ENCODE measurements at places on chromosomes 7 and 10.

GRCh38 chr10:97207131-97207530, 21.4 kb upstream of the SLIT1 start:
- no peak for DNase-seq

GRCh38 chr10:71708301-71708703, 11.3 kb downstream of the C10orf105 start:
- no peak for DNase-seq

- peak; percentile 98 for DNase-seq
Observed at GRCh38 chr7:48084727-48085432, 4.2 kb upstream of the UPP1 start.

DNA sequence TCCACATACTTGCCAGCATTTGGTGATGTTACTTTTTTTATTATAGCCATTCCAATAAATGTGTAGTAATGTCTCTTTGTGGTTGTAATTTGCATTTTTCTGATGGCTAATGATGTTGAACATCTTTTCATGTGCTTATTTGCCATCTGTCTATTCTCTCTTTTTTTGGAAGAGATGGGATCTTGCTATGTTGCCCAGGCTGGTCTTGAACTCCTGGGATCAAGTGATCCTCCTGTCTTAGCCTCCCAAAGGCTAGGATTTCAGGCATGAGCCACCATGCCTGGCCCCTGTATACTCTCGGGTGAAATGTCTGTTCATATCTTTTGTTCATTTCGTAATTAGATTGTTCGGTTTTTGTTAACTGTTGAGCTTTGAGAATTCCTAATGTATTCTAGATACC, 3.4 kb downstream of the OGDH start:
- DNase-seq = no peak

DNA sequence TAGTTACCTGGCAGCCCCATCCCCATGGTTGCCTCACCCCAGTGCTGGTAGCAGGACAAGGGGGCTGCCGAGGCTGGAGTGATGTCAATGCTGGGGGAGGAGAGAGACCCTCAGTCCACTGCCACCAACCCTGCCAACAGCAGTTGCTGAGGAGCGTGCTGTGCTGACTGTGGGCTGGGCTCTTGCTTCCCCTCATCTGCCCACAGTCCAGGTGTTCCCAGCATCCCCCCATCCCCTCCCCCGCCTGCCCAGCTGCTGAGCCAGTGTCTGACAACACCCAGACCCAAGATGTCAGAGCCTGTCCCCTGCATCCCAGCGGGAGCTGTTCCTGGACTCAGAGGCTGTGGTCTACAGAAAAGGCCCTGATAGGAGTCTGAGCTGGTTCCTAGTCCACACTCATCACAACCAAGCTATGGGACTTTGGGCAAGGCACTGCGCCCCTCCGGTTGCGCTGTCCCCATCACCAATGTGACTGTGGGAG, 14.6 kb upstream of the PSAP start:
- no peak for DNase-seq

DNA sequence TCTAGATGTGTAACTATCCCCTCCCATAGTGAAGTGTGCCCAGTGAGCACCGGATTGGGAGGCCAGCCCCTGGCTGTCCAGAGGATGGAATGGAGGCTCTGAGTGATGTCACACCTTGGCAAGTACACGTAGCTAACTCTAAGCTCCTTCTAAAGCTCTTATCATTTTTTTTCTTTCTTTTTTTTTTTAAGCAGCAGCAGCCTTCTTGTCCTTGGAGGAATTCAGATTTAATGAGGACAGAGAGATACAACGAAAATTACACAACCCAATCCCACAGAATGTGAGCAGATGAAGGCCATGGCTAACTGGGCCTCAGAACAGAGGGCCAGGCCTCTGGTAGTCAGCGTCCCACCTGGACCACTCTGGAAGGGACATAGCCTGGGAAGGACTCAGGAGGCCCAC, 11.3 kb downstream of the TNS3 start:
- DNase-seq = no peak

DNA sequence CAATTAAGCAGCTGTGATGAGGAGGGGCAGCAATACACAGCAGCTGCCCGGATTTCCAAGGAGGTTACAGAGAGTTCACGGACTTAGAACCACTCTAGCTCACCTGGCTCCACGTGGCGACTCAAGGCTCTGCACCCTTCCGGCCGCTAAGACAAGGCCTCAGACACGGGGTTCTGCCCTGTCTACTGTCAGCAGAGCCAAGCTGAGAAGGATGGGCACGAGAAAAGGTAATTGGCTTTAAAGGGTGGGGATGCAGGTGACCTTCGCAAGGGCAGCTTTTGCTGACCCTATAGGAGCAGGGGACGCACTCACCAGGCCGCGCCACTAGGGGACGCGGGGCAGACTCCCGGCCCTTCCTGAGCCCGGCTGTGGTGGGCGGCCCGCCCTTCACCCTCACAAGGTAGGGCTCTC, 152.4 kb downstream of the KIF20B start:
- DNase-seq = no peak

- DNase-seq = no peak
Observed at GRCh38 chr10:116524736-116525135, 21.0 kb upstream of the PNLIP start.

GRCh38 chr10:22317771-22318565, 1.8 kb downstream of the COMMD3 start:
- no peak for DNase-seq

DNA sequence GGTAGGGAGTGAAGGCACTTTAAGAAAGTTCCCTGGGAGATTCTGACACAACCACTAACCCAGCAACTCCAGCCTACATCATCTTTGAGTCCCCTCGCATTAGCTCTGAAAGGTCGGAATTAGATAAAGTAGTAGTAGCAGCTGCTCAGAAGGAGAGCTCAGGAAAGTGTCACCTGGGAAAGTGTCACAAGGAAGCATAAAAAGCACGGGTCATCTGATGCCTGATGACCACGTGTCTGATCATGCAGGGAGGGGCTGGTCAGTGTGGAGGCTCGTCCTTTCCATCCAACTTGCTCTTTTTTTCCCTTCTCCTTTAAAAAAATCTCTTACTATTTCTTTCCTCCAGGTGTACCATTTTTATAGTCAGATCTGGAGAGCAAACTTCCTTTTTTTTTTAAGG, 47.1 kb upstream of the PDCD4 start:
- DNase-seq = no peak

GRCh38 chr10:77348751-77349150, 288.9 kb downstream of the KCNMA1 start:
- DNase-seq = no peak

DNA sequence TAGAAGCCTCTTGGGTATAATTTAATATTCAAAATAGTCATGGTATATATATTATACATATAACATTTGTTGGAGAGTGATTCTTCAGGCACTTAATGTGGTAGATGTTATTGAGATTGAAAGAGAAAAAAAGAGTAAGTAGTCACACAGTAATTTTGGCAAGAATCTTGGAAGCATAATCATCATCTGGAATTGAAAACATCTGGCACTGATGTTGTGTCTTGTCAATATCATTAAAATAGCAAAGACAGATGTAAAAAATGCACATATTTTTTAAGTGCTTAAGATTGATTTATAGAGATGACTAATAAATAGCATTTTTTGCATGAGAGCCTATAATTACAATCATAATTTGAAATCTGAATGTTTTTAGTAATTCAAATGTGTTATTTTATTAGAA, 9.5 kb downstream of the SEMA3D start:
- no peak for DNase-seq

GRCh38 chr7:114297121-114297520, 117.5 kb upstream of the FOXP2 start:
- no peak for DNase-seq

- DNase-seq = no peak
Observed at GRCh38 chr10:99981581-99982199, 28.1 kb downstream of the DNMBP start.

GRCh38 chr7:25652366-25652765, 424.1 kb upstream of the NPVF start:
- no peak for DNase-seq

- DNase-seq = no peak
Observed at GRCh38 chr7:53191191-53191695, 155.8 kb downstream of the POM121L12 start.

GRCh38 chr7:48634116-48634632, 290.2 kb upstream of the CDC14C start:
- DNase-seq = no peak

GRCh38 chr10:110643653-110644597, at the start of gene RBM20:
Gene RBM20 (plus strand): TSS chr10:110644336. CDS start chr10:110644455, 119 bp downstream.
- peak; percentile 21 for DNase-seq

DNA sequence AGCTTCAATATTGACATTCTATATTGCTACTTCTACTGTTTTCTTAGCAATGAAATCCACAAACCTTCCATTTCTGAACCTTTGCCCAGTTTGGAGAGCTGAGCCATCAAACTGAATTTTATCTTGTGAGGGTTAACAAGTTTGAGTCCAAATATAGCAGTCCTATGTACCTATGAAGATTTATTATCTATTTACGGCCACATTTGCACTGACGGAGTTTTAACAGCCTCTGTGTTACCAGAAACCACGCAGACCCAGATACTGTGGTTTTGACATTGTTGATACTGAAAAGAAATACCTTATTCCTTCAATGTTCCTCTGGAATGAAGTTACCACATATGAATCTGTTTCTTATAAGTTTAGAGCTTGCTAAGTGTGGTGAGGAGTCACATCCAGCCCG, 172.6 kb downstream of the FGFR2 start:
- DNase-seq = no peak

- no peak for DNase-seq
Observed at GRCh38 chr10:6783471-6783870, 203.4 kb upstream of the PRKCQ start.

- DNase-seq = no peak
Observed at GRCh38 chr7:50766849-50767207, 15.9 kb downstream of the GRB10 start.

DNA sequence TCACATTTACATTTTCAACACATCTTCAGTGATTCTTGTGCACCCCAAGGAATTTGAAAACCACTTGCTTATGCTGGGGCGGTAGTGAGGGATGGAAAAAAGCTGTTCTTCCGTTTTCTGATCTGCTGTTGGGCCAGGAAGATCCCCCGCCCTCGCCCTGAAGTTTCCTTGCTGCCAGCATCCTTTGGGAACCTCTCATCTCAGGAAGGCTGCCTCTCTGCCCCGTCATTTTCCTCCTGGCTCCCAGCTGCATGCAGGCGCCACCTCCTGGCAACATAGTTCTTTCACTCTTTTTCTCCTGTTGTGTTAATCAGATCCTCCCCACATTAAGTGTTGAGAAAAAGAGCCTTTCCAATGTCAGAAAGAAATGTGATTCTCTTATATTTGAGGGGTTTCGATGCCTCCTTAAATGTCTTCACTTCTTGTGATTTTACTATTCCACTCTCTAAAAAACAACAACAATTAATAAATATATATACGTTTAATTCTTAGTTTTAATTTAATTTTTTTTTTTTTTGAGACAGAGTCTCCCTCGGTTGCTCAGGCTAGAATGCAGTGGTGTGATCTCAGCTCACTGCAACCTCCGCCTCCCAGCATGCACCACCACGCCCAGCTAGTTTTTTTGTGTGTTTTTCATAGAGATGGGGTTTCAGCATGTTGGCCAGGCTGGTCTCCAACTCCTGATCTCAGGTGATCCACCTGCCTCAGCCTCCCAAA, 122.9 kb downstream of the RALA start:
- DNase-seq = peak; percentile 80

- no peak for DNase-seq
Observed at GRCh38 chr10:95324436-95325268, 33.8 kb upstream of the PDLIM1 start.
